Panc1 (cell line): ENCODE measurements at places on chromosomes 6 and 20. TPM values are rescaled to one million over a fixed set of nuclear protein-coding genes. Genes with fewer than 3 reads are reported as not detected.

- peaks cover 52% of the 10 kb centered on the region for H3K4me1 ChIP-seq
- H3K27me3 ChIP-seq, result no peaks in the 10 kb centered on the region
- peaks cover 5% of the 10 kb centered on the region for H3K36me3 ChIP-seq
- DNase-seq, result peak; percentile 30
Observed at GRCh38 chr20:62668441-62669027, 26.2 kb downstream of the SLCO4A1 start.

DNA sequence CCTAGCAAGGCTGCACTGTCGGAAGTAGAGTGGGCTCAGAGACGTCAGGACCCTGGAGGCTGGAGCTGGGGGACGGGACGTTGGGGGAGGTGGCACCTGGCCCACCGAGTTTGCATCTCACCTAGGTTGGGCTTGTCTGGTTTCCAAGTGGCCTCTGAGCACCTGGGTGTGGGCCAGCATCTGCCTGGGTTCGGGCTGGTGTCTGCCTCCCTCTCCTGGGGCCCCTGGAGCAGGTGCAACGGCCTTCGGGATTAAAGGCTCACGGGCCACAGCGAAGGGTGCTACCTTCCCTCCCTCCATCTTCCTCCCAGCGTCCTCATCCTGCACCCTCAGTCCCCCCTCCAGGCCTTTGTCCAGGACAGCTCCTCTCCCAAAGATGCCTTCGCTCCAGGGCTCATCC lies 6.0 kb downstream of the HRH3 start:
- no peak overlapping the region for H3K4me3 ChIP-seq
- no peak for DNase-seq
- H3K27ac ChIP-seq, result no peak overlapping the region
- no peaks in the 10 kb centered on the region for H3K36me3 ChIP-seq
- peaks cover 11% of the 10 kb centered on the region for H3K4me1 ChIP-seq

- no peak overlapping the region for H3K4me3 ChIP-seq
- H3K27me3 ChIP-seq, result no peaks in the 10 kb centered on the region
- no peak for DNase-seq
- peaks cover 5% of the 10 kb centered on the region for H3K36me3 ChIP-seq
Observed at GRCh38 chr20:62801284-62802010, 3.2 kb upstream of the OGFR start.

Gene PLAGL2
- total RNA-seq, result 40.6 TPM
